Erythroblast (primary cell): ENCODE measurements at places on chromosomes 5 and 9.
A peak's percentile ranks its signal among the peaks of the same experiment; 100 is the strongest.

GRCh38 chr9:114375386-114376175 is 12.2 kb downstream of the AKNA start:
- no peak for DNase-seq

DNA sequence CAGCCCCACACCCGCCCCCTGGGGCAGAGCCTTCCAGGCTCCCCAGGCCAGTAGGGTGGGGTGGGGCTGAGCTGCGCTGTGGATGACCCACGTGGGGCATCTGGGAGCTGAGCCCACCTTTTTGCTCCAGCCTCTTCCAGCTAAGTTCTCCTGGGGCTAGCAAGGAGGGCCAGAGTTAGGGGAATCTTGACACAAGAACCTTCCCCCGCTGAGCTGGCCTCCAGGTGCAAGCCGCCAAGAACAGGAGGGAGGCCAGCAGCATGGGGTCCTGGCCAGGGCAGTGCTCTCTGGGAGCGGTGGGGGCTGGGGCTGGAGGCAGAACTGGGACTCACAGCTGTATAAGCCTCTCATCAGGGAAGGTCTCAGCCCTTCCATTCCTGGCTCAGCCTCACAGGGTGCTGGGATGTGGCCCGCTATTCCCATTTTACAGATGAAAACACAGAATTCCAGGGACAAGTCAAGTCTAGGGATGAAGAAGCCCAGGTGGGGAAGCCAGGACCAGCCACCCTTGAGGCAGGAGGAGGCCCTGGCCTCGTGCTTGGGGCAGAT is 21.5 kb downstream of the SARDH start:
- no peak for DNase-seq

- peak; percentile 38 for DNase-seq
Observed at GRCh38 chr9:74742792-74743730, 144.7 kb downstream of the TRPM6 start.

DNA sequence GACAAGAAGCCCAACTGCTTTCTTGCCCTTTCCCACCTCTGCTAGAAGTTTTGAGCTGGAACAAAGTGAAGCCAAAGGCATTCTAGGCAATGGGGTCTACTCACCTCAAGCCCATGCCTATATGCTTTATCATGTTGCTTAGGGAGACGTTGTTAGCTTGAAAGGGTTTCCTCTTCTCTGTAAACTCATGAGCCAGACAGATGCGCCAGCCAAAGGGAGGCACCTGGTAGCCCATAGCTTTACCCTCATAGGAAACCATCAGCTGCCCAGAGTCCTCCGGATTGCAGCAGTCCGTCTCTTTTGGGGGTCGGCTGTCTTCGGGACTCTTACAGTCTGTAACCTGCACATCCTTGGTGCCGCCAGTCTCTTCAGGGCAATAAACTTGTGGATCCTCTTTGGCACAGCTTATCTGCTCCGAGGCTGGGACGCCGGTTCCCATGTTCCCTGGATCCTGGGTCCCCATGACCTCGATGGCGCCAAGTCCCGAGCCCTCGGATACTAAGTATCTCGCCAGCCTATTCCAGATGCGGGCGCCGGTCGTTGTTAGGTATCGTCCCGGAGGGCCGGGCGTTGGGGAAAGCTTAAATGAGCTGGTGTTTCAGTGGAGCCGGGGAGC is 678 bp downstream of the GBA2 start:
- DNase-seq, result peak; percentile 49

DNA sequence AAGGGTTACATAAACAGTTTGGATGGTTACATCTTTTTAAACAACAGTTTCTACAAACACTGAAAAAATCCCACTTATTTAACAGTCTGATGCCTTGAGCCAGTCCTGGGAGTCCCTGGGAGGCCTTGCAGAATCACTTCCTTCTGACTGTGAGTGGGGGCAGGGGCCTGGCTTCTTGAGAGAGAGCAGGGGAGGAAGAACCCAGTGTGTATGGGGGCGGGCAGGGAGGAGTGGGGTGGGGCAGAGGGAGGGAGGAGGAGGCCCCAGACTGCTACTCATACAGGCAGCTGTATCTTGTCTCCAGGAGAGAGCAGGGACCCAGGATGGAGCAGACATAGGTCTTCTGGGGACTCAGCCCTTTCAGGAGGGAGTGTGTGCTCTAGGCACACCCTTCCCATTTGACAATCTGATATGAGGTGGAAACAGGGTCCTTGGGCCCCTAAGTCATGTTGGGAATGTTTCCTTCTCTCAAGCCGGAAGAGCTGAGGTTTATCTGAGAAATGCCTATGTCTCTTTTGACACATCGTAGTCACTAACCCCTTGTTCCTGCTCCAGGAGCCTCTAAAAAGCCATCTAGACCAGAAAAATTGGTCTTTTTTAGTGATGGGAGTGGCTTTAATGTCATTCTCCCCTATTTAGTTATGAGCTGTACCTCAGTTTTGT is 52.8 kb downstream of the IRF1 start:
- peak; percentile 78 for DNase-seq
